Tibial artery (tissue), 4 donors: ENCODE measurements at places on chromosomes 11 and 22.

- no peaks in the 10 kb centered on the region for H3K36me3 ChIP-seq
- H3K27ac ChIP-seq: no peak overlapping the region
- peaks cover 18% of the 10 kb centered on the region for H3K4me1 ChIP-seq
- peak overlapping the region; percentile 50 for H3K4me3 ChIP-seq
- DNase-seq: no peak
Observed at GRCh38 chr11:416757-417621, 2.2 kb upstream of the SIGIRR start.

- H3K36me3 ChIP-seq: no peaks in the 10 kb centered on the region
- no peak overlapping the region for H3K27ac ChIP-seq
- no peaks in the 10 kb centered on the region for H3K27me3 ChIP-seq
- peaks cover 40% of the 10 kb centered on the region for H3K4me1 ChIP-seq
- no peak for DNase-seq
Observed at GRCh38 chr11:46557684-46558151, 36.1 kb downstream of the AMBRA1 start.

DNA sequence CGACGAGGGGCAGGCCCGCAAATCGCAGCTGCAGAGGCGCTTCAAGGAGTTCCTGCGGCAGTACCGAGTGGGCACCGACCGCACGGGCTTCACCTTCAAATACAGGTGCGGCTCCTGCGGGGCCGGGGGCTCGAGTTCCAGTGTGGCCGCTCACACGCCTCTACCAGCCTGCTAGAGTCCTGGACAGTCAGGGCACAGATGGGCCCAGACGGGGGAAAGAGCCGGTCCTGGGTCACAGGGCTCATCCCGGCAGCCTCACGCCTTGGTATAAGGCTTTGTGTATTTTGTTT, 506 bp downstream of the MCM5 start:
- peaks cover 18% of the 10 kb centered on the region for H3K4me1 ChIP-seq
- no peak for DNase-seq
- peaks cover 30% of the 10 kb centered on the region for H3K36me3 ChIP-seq
- H3K27ac ChIP-seq: peak overlapping the region; percentile 67

DNA sequence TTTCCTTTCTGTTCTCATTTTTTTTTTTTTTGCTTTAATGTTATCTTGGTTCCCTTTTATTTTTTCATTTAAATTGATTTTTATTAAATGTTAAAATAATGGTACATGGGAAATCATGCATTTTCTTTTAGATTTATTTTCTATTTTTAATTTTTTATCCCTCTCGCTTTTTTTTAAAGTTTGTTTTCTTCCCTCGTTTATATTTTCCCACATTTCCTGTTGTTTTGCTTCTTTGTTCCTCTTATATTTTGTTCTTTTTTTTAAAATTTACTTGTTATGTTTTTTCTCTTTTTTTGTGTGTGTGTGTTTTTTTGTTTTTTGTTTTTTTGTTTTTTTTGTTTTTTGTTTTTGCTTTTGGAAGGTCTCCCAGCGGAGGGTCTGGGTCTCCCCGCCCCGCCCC, 34.9 kb upstream of the EIF3D start:
- no peaks in the 10 kb centered on the region for H3K36me3 ChIP-seq
- H3K27ac ChIP-seq: no peak overlapping the region
- H3K27me3 ChIP-seq: peaks cover 38% of the 10 kb centered on the region
- no peaks in the 10 kb centered on the region for H3K4me1 ChIP-seq

DNA sequence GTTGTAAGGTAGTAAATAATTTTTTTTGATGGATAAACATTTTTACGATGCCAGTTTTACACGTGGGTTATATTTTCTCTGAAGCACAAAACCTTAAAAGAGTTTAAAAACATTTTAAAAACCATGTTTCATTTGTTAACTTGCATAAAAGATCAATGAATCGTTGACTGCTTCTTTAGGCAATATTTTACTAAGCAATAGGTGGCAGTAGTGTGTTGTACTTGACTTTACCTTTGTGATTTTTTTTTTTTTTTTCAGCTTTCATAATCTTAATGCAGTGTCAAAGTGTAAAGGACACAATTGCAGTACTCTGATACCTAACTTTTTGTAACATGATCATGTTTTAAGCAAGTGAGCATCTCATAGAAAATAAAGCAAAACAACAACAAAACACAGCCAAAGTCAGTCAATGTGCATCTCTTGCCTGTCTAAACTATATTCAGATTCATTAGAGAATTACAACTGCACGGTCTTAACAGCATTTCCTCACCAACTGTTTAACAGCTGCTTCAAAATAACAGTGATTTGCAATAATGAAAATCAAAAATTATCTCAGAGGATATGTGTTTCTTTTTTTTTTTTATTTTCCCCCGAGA, 27.7 kb downstream of the DNAJC24 start:
- no peak for DNase-seq
- no peaks in the 10 kb centered on the region for H3K27me3 ChIP-seq
- H3K4me3 ChIP-seq: no peak overlapping the region

GRCh38 chr11:82939456-82939855, 37.9 kb downstream of the DDIAS start:
- H3K4me3 ChIP-seq: no peak overlapping the region
- H3K36me3 ChIP-seq: no peaks in the 10 kb centered on the region
- no peaks in the 10 kb centered on the region for H3K4me1 ChIP-seq
- DNase-seq: no peak
- H3K27me3 ChIP-seq: no peaks in the 10 kb centered on the region
- no peak overlapping the region for H3K27ac ChIP-seq

GRCh38 chr11:123301013-123301591, 106.1 kb upstream of the CLMP start:
- H3K4me3 ChIP-seq: peak overlapping the region; percentile 55
- no peak overlapping the region for H3K27ac ChIP-seq
- DNase-seq: no peak
- no peaks in the 10 kb centered on the region for H3K36me3 ChIP-seq
- peaks cover 13% of the 10 kb centered on the region for H3K4me1 ChIP-seq
- H3K27me3 ChIP-seq: no peaks in the 10 kb centered on the region

DNA sequence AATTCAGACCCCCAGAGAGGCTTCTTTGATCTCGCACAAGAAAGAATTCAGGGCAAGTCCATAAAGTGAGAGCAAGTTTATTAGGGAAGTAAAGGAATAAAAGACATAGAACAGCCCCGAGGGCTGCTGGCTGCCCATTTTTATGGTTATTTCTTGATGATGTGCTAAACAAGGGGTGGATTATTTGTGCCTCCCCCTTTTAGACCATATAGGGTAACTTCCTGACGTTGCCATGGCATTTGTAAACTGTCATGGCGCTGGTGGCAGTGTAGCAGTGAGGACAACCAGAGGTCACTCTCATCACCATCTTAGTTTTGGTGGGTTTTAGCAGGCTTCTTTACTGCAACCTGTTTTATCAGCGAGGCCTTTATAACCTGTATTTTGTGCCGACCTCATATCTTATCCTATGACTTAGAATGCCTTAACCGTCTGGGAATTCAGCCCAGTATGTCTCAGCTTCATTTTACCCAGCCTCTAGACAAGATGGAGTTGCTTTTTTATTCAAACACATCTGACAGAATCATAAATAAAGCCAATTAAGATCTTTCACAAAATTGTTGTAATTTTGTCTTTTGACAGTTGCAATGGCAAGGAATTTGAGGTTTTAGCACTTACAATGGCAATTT, 7.6 kb downstream of the DDIAS start:
- no peak overlapping the region for H3K27ac ChIP-seq
- H3K4me3 ChIP-seq: no peak overlapping the region
- DNase-seq: no peak
- no peaks in the 10 kb centered on the region for H3K4me1 ChIP-seq

- no peaks in the 10 kb centered on the region for H3K36me3 ChIP-seq
- no peak for DNase-seq
- H3K4me1 ChIP-seq: peaks cover 82% of the 10 kb centered on the region
- H3K27me3 ChIP-seq: no peaks in the 10 kb centered on the region
Observed at GRCh38 chr11:95092549-95093324, 3.1 kb downstream of the ENDOD1 start.

DNA sequence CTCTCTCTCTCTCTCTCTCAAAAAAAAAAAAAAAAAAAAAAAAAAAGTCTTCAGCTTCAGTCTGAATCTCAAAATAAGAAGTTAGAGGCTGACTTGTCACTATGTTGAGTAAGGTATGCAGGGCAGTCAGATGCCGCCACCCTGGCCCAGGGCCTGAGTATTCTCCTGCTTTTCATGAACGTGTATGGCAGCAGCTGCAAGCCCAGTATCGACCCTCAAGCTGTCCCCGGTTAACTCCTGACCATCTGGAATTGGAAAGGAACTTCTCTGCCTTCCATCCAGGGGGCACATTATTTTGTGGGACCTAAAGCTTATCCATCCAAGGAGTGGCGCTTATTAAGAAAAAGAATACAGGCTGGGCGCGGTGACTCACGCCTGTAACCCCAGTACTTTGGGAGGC, 11.4 kb downstream of the MRGPRD start:
- H3K4me1 ChIP-seq: peaks cover 8% of the 10 kb centered on the region
- H3K27ac ChIP-seq: no peak overlapping the region
- no peaks in the 10 kb centered on the region for H3K36me3 ChIP-seq
- H3K4me3 ChIP-seq: no peak overlapping the region

GRCh38 chr11:124896071-124896750, 1.5 kb downstream of the ROBO4 start:
- H3K36me3 ChIP-seq: no peaks in the 10 kb centered on the region
- H3K4me3 ChIP-seq: peak overlapping the region; percentile 20
- H3K27ac ChIP-seq: peak overlapping the region; percentile 44
- no peaks in the 10 kb centered on the region for H3K27me3 ChIP-seq

DNA sequence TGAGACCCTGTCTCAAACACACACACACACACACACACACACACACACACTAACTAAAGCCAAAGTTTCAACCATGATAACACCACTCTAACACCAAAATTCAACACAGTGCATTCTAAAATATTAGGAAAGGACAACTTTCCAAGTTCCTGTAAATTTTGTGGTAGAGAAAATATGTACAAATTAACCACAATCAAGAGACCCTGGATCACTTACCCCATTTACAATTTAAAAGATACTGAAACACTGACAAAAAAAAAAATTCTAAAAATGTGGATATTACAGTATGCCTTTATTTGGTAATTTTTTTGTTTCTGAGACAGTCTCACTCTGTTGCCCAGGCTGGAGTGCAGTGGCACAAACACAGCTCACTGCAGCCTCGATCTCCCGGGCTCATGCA, 9.7 kb downstream of the MRTFA start:
- no peak overlapping the region for H3K4me3 ChIP-seq
- no peaks in the 10 kb centered on the region for H3K27me3 ChIP-seq
- H3K36me3 ChIP-seq: no peaks in the 10 kb centered on the region
- no peak overlapping the region for H3K27ac ChIP-seq
- no peaks in the 10 kb centered on the region for H3K4me1 ChIP-seq
- DNase-seq: no peak

DNA sequence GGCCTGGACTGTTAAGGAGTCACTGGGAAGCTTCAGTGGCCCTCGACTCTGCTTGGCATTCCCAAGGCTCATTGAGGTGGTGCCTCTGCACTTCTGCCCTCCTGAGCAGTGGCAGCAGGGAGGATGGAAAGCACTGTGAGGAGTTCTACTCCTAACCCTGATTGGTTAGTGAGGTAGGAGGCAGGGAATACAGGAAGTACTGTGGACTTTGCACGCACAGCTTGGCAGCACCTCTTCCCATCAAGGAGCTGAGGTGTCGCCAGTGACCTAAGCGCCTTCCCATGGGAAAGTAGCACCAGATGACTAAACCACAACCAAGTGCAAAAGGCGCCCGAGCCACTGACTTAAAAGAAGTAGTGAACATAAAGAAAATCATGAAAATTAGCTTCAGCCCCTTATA, 152.5 kb upstream of the CADM1 start:
- H3K4me3 ChIP-seq: no peak overlapping the region
- H3K27me3 ChIP-seq: peaks cover 47% of the 10 kb centered on the region
- no peak for DNase-seq
- no peaks in the 10 kb centered on the region for H3K36me3 ChIP-seq
- H3K27ac ChIP-seq: no peak overlapping the region

GRCh38 chr11:34274712-34275398, 83.0 kb downstream of the ABTB2 start:
- H3K27ac ChIP-seq: peak overlapping the region; percentile 75
- peak; percentile 96 for DNase-seq
- H3K4me3 ChIP-seq: no peak overlapping the region
- no peaks in the 10 kb centered on the region for H3K27me3 ChIP-seq
- peaks cover 13% of the 10 kb centered on the region for H3K4me1 ChIP-seq

DNA sequence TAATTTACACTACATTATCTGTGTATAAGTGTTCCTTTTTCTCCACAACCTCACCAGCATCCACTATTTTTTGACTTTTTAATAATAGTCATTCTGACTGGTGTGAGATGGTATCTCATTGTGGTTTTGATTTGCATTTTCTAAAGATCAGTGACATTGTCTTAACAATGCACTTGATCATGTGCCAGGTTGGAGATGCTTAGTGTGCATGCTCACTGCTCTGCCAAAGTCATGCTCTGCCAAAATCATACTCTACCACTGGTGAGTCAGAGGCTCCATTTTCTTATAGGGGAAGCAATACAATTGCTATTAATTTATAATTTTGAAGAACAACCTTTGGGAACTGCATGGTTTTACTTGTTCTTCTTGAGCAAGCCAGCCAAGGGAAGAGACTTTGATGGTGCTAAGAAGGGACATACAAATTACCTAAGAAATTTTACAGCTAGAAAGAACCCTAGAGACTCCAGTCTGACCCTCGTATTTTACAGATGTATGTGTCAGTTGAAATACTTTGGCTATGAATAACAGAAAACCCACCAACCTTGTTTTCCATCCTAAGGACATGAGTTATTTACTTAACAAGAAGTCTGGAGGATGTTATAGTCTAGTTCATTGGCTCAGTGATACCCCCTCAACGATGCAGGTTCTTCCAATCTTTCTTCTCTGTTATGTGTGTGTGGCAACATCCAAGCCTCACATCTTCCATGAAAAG, 368.9 kb downstream of the DDX10 start:
- H3K36me3 ChIP-seq: no peaks in the 10 kb centered on the region
- no peaks in the 10 kb centered on the region for H3K4me1 ChIP-seq
- no peak overlapping the region for H3K27ac ChIP-seq
- DNase-seq: no peak

GRCh38 chr11:88511006-88511405, 173.5 kb upstream of the CTSC start:
- no peak overlapping the region for H3K27ac ChIP-seq
- peaks cover 17% of the 10 kb centered on the region for H3K27me3 ChIP-seq
- no peak for DNase-seq
- peaks cover 18% of the 10 kb centered on the region for H3K4me1 ChIP-seq
- no peaks in the 10 kb centered on the region for H3K36me3 ChIP-seq

DNA sequence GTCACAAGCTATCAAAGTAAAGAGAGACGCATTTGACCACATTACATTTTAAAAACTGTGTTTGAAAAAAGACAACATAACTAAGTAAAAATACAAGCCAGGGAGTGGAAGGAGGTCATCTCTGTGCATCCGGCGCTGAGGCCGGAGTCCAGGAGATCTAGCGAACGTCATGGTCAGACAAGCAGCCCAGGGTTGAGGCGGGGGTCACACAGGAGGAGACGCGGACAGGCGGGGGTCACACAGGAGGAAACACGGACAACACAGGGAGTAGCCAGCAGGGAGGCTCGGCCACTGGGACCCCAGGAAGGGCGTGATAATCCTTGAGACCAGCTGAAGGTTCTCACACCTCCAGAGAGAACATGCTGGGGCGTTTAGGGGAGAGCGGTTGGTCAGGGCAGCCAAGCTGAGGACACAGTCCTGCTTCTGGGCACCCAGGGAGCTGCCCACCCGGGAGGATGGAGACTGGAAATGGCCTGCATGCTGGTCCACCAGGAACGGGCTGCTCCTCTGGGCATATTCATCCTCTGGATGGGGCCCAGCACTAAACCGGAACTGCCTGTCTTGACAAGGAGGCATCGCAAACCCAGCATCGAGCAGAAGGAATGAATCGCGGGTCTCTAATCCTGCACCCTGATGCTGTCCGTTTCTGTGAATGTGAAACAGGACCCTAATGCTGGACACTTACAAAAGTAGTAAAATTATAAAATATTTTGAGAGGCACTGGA, 40.9 kb upstream of the MUC5AC start:
- H3K4me1 ChIP-seq: no peaks in the 10 kb centered on the region
- H3K36me3 ChIP-seq: no peaks in the 10 kb centered on the region
- DNase-seq: peak; percentile 48
- no peak overlapping the region for H3K27ac ChIP-seq
- no peak overlapping the region for H3K4me3 ChIP-seq
